ENCODE measurements at places on chromosomes 11 and 22.

DNA sequence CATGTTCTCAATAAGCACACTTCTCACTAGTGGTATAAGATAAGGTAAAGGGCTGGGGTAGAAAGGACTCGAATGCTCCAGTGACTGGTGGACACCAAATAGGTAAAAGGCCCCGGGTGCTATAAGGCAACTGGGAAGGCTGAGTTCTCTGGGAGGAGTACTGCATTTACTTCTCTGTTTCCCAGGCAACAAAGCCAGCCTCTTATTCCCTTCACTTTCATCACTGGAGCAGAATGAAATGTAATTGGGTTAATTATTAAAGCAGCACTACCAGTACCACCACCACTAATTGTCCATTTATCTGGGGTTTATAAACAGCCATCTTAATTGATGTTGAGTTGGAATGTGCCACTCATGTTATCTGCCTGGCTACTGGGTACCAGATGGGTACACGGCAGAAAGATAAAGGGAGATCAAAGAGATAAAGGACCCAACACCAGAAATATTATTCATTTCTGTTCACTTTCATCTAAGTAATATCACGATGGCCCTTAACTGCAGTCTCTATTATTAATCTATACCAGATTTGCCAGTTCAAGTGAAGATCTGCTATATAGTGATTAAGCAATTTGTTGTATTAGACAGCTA is 94.4 kb upstream of the CHRM4 start:
- DNase-seq, result no peak

DNA sequence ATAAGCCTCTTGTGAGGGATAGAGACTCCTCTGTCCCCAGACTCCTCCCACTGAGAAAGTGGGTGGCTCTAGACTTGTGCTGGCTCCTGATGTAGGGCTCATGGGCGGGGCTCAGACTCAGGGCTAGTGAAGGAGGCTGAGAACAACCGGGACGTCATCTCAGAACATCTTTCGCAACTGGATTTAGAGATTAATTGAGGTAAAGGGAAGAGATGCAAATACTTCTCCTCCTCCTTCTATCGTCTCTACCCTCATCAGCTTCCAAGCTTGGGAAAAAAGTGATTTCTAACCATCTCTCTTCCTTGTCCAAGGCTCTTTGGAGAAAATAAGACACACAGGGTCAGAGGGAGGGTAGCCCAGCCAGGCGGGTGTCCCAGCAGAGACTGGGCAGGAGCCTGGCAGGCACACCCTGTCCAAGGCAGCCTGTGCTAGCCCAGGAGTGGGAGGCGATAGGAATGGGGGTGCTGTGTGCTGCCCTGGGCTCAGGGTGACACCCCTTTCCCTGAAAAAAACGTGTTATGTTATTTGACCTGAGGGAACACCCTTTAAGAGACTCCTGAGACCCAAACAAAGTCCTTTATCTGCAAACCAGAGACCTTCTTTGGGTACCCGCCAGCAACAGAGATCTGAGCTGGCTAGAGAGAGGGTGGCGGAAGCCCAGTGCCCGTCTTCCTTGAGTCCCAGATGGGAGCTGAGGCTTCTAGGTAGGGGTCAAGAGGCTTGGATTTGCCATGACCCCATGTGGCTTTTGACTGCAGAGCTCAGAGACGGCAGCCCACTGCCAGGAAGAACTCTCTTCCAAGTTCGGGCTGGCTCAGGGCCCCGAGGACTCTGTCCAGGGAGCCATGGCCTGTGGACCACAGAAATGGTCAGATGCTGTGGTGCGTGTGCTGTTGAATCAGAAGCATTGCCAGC is 160.9 kb downstream of the ADAMTS15 start:
- no peak for DNase-seq

- peak; percentile 20 for DNase-seq
These were observed 668 bp downstream of the MADD start for GRCh38 chr11:47270331-47271271.

DNA sequence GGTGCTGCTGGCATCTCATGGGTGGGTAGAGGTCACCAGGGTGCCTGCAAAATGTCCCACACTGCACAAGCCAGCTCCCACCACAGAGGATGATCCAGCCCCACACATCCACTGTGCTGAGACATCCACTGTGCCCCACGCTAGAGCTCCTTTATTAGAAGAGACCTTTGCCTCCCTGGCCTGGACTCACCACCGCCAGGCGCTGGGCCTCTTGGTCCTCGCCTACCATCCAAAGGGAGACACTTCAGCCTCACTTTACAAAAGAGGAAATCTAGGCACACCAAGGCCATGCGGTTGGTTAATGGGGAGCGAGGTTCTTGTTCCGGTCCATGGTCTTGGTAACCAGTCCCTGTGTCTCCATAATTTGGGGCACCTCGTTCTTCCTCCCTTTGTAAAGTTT is 3.4 kb upstream of the ANO1 start:
- DNase-seq, result no peak

- no peak for DNase-seq
These were observed 77.6 kb downstream of the ETS1 start for GRCh38 chr11:128509621-128510389.

DNA sequence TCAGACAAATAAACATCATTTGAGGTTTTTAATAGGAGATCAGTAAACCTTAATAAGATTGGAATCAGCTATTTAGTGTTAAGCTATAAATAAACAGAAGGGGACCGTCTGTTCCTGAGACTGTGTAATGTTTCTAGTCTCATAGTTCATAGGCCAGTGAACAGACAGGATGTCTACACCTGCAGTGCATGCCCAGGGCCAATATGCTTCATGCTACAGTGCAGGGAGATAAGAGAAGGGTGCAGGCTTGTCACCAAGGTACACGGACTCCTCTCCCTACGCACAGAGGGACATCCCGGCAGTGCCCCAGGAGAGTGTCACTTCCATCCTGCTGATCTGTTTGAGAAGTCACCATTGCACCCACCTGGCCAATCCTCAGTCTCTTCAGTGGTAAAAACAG is 148.6 kb downstream of the OPCML start:
- DNase-seq, result no peak

- DNase-seq, result no peak
These were observed 18.8 kb upstream of the NUP50 start for GRCh38 chr22:45144916-45145315.

DNA sequence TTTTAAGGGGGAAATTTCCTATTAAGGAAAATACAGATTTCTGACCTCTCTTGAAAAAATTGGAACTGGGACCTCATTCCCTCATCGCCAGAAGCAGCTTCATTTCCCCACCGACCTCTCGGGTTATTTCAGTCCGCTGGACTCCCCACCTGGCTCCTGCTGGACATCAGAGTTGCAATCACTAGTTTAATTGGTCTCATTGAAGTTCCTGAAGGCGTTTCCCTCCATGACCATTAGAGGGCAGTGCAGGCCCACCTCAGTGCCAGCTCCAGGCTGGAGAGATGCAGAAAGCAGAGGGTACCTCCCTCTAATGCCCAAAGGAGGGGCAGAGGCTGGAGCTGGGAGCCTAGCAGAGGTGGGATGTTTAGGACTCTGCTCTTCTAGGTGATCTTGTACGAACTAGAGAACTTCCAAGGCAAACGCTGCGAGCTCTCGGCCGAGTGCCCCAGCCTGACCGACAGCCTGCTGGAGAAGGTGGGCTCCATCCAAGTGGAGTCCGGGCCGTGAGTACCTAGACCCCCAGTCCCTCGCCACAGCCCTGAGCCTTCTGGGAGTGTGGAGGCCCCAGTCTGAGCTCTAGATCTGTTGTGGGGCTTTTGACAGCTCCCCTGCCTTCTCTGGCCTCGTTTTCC is 2.7 kb downstream of the CRYBB3 start:
- DNase-seq, result peak; percentile 55

DNA sequence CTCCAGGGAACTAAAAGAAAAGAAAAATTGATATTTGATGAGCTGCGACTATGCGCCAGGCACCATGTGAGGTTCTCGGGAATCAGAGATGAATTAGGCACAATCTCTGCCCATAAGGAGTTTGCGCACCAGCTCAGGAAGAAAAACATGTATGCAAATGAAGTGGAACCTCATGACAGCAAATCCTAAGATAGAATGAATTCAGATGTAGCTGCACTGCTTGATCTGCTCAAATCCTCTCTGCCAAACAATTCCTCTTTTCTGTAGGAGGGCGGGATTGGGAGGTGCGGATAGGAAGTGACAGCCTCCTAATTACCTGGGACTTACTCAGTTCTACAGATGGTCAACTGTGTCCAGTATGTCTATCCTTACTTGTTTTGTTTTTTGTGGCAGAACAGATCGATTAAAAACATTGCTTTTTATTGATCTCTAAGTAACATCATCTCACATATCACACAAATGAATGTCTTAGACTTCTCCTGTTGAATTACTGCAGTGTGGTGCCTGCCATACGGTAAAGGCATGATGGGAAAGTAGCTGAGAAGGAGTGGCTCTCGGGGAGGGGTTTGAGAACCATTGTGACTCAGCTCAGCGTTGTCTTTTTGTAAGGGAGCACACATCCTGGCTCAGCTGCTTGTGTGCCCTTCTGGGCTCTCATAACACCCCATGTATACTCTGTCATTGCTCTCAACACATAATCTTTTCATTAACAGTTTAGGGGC is 13.9 kb downstream of the CRTAM start:
- DNase-seq, result peak; percentile 54

Data from activated CD8-positive, alpha-beta memory T cell treated with anti-CD3 and anti-CD28 coated beads, Interleukin-2, amount 50 U/mL, for 4 hours (primary cell).